CD8-positive, alpha-beta memory T cell (primary cell): ENCODE measurements at places on chromosomes 11 and 22. TPM values are rescaled to one million over a fixed set of nuclear protein-coding genes. Genes with fewer than 3 reads are reported as not detected.

The XKR3 gene
- not detected for total RNA-seq

The AQP11 gene
- 0.11 TPM for total RNA-seq

The PDGFD gene
- total RNA-seq: 0.29 TPM

The MUC6 gene
- not detected for total RNA-seq

The OR5A1 gene
- not detected for total RNA-seq

GRCh38 chr22:48070083-48070482, 1307.6 kb downstream of the TBC1D22A start:
- no peak for DNase-seq
- no peaks in the 10 kb centered on the region for H3K36me3 ChIP-seq
- no peak overlapping the region for H3K27ac ChIP-seq
- H3K4me3 ChIP-seq: no peak overlapping the region

- peaks cover 24% of the 10 kb centered on the region for H3K4me1 ChIP-seq
- H3K27ac ChIP-seq: no peak overlapping the region
- H3K27me3 ChIP-seq: no peaks in the 10 kb centered on the region
Measured at GRCh38 chr22:26570115-26570514, 19.8 kb downstream of the TPST2 start.

DNA sequence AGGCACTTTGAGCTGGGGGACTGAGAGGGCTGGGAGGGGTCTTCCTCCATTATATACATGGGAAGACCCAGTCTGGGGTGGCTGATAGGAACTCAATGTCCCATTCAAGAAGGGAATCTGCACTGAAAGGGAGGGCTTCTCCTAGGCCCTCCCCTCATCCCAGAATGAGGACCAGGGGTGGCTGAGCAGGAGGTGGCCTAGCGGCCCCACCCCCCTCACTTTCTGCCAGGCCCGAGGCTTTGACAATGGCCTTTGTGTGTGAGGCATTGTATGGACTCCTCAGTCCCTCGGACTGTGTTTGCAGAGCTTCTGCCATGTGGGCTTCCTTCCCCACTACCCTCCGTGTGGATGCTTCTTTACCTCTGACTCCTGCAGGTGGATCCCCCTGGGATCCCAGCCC, 65.7 kb downstream of the NECTIN1 start:
- DNase-seq: no peak
- H3K27me3 ChIP-seq: no peaks in the 10 kb centered on the region
- H3K27ac ChIP-seq: no peak overlapping the region
- H3K4me1 ChIP-seq: no peaks in the 10 kb centered on the region
- no peak overlapping the region for H3K4me3 ChIP-seq

DNA sequence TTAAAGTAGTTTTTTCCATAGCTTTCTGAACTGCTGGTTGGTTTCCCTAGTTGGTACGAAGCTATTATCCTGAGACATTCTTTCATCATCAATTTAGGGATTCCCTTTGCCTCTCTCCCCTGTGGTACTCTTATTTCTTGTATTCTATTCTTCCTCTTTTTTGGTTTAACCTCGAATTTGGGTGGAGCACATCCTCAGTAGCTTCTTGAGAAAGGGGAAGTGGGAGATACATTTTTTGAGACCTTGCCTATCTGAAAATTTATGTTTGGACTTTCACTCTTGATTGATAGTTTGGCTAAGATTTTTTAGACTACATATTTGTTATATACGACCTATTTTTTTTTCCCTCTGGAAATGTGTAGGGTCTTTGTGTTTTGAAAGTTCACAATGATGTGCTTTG, 121.7 kb upstream of the ZBED5 start:
- no peaks in the 10 kb centered on the region for H3K27me3 ChIP-seq
- DNase-seq: no peak
- H3K4me1 ChIP-seq: no peaks in the 10 kb centered on the region
- H3K27ac ChIP-seq: no peak overlapping the region
- no peak overlapping the region for H3K4me3 ChIP-seq
- no peaks in the 10 kb centered on the region for H3K36me3 ChIP-seq
